ENCODE measurements at places on chromosomes 1 and 21.

DNA sequence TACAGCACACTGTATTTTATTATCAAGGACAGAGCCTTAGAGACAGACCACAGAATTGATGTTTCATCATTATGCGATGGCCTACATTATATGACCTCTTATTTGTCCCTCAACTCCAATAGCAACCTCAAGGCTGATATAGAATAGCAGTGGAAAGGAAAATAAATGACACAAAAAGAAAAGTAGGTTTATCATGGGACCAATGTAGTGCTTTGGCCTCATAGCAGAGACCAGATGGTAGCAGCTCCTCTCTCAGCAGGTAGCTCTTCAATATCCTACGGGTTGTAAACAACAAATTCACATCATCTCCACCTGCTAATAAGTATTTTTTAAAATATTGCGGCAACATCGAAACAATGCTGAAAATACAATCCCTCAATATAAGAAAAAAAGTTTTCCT is 25.2 kb downstream of the ANP32E start:
- DNase-seq = no peak

DNA sequence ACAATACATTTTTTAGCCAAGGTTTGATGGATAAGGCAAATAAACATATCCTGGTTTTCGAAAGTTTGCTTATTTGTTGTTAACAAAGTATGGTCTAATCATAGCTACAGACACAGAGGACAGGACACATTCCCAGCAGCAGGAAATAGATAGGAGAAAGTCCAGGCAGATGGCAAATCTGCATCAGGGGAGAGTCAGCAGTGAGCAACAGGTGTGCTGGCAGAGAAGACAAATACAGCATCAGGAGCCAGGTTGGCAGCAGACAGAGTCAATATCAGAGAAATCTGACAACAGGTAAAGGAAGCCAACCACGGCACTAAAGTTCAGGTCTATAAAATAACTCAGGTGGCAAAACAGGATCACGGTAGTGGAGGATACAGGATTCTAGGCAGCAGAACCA is 210.7 kb upstream of the PTBP2 start:
- no peak for DNase-seq

DNA sequence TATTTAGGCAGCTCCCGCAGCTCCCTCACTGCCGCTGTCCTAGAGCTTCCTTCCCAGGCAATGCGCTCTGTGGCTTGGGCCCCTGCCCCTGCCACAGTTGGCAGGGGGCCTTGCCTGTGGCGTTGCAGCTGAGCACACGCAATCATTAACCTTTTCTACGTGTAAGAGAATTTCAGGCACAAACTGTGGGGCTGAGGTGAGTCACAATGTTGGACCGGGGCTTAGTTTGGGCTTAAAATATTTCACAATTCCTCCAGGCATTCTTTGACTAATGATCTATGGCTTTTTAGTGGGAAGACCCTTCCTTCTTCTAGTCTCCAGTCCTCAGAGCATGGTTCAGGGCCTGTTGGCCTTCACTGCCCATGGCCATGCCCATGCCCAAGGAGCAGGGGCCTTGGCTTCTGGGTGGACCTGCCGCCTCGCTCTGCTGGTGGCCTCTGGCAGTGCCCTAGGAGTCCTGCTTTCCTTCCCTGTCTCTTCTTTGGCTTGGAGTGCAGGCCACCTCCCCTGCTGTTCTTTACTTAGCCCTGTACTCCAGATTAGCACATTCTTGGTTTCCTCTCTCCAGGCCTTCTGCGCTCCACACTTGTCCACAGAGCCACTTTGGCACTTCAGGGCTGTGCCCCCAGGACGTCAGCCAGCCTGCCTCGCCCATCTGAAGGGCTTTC is 39.2 kb downstream of the MAPKAPK2 start:
- DNase-seq = no peak

DNA sequence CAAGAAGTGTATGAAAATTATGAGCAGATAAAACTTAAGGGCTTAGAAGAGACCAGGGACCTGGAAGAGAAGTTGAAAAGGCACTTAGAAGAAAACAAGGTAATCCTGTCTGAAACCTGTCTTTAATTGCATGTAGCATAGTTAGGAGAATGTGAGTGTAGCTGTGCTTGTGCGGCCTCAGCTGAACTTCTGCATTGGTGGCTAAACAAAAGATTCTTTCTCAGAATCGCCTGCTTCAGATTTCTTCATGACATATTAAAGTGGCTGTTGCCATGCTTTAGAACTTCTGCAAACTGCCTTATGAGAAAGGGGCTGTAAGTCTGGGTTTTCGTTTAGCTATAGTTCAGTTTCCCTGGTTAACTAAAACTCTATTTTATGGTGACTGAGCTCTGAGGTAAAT is 94.5 kb downstream of the VPS26C start:
- no peak for DNase-seq

All from retina (tissue), 1 donor.